Eye (tissue), 1 donor: ENCODE measurements at places on chromosomes 13 and 19.

GRCh38 chr13:33275916-33276315, 9.6 kb downstream of the STARD13 start:
- no peak for DNase-seq

DNA sequence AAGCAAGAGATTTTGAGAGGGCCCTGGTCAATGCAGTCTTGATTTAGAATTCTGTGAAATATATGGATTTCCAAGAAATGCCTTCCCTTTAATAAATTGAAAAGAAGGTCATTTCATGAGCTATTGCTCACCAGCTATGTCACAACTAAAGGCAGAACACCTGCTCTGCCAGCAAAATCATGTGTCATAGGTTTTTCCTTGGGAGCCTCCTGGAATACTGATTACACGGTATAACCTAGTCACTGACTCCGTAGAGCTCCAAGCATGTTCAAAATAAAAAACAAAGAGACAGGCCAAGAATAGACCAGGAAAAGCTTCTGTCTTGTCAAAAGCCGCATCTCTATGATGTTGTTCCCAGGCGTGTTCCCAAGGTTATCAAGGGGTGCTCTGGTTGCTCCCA, 45.5 kb downstream of the HSPH1 start:
- DNase-seq, result no peak

DNA sequence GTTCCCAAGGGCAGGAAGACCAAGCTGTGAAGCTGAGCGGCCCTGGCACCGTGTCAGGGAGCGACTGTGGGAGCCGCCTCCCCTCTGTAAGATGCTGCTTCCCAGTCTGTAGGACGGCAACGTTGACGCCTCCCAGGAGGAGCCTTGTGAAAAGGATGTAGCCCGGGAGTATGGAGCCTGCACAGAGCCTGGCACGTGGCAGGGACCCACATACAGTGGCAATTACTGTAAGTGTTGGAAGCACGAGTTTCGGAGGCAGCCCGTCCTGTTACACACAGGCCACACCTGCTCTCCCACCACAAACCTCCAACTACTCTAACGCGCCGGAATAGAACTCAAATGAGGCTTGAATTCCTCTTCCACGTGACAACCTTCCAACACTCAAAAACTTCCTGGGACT, 6.6 kb downstream of the RAB20 start:
- no peak for DNase-seq

GRCh38 chr19:39167461-39168257, 29.1 kb upstream of the NCCRP1 start:
- DNase-seq, result no peak

DNA sequence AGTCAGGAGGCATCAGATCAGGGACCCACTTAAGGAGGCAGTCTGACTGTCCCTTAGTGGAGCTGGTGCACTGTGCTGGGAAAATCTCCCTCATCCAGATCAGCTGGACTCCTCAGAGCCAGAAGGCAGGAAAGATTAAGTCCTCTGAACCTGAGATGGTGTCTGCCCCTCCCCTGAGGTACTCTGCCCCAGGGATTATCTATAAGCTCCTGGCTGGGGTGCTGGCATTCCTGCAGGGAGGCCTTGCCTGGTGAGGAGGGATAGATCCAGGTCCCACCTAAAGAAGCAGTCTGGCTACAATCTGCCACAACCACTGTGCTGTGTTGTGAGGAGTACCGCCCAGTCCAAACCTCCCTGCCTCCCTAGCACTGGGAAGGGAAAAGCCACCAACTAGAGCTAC, 81.2 kb downstream of the NHLRC3 start:
- no peak for DNase-seq

DNA sequence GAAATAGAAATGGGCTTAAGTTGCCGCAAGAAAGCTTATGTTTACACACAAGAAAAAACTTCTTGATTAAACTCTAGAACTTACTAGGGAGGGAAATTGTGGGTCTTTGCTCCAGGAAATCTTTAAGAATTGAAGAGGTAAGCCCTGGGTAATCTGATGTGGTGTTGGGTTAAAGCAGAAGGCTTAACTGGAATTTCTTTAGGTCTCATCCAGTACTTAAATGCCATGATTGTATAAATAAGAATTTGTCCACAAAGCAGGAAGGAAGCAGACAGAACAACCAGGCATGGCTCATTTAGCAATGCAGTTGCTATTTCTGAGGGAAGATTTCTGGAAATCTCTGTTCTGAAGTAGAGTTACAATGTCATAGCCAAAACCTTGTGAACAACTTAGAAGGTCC, 360.4 kb downstream of the KLF5 start:
- no peak for DNase-seq

DNA sequence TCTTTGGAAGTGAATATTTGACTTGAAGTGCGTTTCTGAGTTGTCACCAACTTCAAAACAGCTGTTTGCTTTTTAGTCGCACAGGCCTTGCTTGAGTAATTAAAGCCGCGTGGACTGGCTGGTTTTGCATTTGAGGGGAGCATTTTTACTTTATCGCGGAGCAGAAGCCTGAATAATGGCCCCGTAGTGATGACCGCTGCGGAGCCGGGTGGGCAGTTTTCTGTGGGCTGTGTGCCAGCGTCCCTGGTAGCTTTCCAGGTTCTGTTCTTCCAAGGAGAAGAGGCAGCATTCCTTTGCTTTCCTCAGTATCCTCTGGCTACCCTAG, 1.1 kb downstream of the NAA16 start:
- DNase-seq, result no peak

GRCh38 chr13:102302534-102302933, 99.3 kb downstream of the FGF14 start:
- no peak for DNase-seq

GRCh38 chr13:46679369-46680120, 117.4 kb downstream of the ESD start:
- DNase-seq, result peak; percentile 47

- DNase-seq, result peak; percentile 1
These were observed 22.0 kb downstream of the MPND start for GRCh38 chr19:4365341-4365740.

- DNase-seq, result no peak
These were observed 70.6 kb upstream of the MEDAG start for GRCh38 chr13:30835442-30835841.
